NCI-H1694 treated with DMSO at 0.1 percent for 48 hours (cell line): ENCODE measurements at places on chromosomes 16 and 17.

GRCh38 chr17:77313831-77314230, 173.1 kb downstream of the SEC14L1 start:
- no peak for DNase-seq

DNA sequence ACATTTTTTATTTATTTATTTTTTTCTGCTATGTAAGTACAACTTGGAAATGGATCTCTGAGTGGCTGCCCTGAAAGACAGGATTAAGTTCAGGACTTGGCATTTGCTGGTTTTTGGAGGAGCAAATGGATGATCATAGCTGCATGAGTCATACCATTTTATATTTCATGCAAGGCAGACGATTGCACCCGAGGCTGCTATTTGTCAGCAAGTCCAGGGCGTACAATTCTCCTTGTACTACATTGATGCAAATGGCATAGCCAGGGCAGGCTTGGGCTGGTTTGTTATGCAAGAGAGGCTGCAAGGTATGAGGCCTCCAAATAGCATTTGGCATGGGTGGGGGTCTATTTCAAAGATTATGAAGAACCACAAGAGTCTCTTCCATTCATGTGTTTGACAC, 81.2 kb upstream of the CACNG3 start:
- DNase-seq, result no peak

DNA sequence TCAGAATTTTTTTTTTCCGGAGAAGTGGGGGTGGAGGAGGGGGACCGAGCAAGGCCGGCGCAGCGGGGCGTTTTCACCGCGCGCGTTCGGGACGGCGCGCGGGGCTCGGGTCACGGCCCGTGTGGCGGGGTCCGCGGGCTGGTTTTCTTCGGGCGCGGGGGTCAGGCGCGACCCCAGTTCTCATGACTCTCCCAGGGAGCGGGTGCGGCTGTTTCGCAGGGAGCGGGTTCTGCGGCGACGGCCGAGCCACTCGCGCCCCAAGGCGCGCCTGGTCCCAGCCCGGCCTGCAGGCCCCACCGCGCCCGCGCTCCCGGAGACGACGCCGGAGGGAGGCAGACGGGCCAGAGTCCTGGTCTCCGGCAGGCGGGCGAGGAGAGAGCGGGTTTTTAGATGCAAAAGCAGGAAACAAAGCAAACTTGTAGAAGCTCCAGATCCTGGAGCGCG, 1.0 kb downstream of the BAHCC1 start:
- no peak for DNase-seq

DNA sequence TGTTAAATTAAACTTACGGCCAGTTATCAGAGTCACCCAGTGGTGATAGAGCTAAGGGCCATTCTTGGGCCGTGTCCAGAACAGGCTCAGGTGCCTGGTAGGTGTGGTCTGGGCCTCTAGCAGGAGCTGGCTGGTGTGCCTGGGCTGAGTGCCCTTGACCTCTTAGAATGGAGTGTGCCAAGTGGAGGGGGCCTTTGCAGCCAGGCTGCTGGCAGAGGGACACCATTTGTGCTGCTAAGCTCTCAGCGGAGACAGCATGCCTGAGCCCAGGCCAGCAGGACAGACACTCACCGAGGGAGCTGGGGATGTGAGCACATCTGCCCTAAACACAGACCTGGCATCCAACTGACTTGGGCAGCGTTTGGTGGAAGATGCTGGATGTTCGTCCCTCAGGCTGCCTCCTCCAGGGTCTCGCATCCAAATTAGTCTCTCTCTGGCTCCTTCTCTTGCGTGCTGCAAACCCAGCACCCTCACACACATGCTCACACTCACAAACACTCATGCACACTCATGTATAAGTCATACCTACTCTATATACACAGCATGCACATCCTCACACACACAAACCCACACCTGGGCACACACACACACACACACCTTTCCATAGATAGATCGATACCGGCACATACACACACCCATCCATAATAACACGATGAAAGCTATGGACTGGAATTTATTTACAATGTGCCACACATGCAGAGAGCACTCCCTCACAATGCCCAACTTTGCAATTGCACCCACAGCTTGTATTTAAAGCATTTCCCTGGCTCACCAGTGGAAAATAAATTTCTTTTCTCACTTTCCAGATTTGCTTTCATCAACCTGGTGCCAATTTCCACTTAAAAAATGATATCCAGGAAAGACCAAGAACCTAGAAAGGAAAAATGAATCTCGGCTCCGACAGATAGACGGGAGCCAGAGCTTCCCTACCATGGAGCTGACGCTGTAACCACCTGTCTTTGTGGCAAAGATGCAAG, 33.6 kb upstream of the CDH5 start:
- DNase-seq, result no peak

DNA sequence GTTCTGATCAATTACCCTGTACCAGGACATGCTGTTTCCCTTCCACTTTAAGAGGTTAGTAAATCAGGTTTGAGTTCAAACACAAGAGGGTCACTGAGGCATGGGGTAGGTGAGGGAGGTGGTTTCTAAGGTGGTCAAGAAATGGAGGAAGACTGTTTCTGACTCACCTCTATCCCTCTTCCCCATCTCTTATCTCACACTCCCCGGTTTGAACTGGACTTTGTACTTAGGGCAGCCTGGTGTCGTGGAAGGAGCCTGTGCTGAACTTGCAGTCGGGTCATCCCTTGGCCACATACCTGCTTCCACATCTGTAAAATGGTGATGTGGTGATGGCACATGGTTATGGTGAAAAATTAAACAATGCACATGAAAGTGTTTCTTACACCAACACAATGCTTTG, 17.2 kb upstream of the TMEM98 start:
- DNase-seq, result no peak

DNA sequence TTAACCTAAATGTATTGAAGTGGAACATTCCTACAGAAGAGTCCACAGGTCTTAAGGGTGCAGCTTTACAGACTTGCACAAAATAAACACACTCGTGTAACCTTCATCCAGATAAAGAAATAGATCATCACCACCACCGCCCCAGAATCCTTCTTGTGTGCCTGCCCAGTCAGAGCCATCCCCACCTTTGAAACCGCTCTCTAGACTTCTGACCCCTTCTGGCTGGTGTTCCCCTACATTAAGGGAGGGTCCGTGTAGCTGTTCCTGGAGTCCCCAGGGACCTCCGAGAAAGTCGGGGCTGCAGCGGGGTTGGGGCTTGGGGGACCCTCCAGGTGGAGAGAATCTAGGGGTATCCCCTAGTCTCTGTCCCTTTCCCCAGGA, 9.4 kb downstream of the TBX4 start:
- no peak for DNase-seq
